Natural killer cell treated with Interleukin-12 subunit alpha and Interleukin-12 subunit beta and Interleukin-15 and Interleukin-18, amount 100 ng/mL, for 72 hours (primary cell): ENCODE measurements at places on chromosomes 1 and 21. TPM values are rescaled to one million over a fixed set of nuclear protein-coding genes. Genes with fewer than 3 reads are reported as not detected.

Gene PFDN2
- 92.6 TPM for total RNA-seq

Gene ACBD6
- total RNA-seq = 32.0 TPM

Gene FAM78B
- not detected for total RNA-seq

Gene PLA2G2D
- not detected for total RNA-seq

Gene GBP5
- 573 TPM for total RNA-seq

Gene GNAT2
- total RNA-seq = not detected

Gene CHI3L2
- total RNA-seq = 4.3 TPM

- no peak for DNase-seq
These were observed 90.5 kb upstream of the ZP4 start for GRCh38 chr1:237981223-237981622.

DNA sequence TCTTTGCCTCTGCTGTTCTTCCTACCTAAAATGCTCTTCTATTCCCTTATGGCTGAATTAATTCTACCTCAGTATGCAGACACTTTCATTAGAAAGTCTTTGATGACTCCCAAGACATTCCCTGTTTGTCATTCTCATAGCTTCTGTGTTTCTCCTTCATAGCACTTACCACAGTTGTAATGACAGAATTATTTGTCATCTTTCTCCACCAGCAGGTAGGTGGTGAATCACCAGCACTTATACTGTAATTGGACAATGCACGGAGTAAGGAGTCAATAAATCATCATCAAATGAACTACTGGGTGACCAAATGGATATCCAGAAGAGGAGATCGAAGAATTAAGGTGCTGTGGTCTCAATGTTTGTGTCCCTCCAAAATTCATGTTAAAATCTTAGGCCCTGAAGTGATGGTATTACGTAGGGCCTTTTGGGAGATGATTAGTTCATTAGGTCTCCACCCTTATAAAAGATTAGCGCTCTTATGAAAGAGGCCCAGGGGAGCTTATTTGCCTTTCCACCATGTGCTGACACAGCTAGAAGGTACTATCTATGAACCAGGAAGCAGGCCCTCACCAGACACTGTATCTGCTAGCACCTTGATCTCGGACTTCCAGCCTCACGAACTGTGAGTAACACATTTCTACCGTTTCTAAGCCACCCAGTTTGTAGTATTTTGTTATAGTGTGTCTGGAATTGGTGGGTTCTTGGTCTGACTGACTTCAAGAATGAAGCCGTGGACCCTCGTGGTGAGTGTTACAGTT lies 2.4 kb upstream of the CCT8 start:
- no peak for DNase-seq

- no peak for DNase-seq
These were observed 271.8 kb downstream of the MATN1 start for GRCh38 chr1:30451532-30452125.

GRCh38 chr1:214111796-214112195 lies 124.0 kb downstream of the PROX1 start:
- no peak for DNase-seq

DNA sequence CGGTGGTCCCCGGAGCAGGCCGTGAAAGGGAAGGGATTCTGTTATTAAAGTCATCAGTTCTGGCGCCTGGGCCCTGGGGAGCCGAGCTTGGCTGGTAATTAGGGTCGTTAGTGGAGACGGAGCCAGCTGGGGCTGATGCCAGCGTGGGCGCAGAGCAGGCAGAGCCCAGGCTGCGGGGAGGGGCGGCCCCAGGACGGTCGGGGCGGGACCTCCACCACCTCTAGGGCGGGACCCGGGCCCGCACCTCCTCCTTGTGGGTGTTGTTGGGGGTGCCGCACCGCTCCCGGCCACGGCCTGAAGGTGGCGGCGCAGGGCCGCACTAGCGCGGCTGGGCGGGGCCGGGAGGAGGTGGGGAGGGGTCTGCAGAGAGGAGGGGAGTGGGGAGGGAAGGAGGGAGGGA lies 470.6 kb downstream of the PTPRU start:
- peak; percentile 75 for DNase-seq

DNA sequence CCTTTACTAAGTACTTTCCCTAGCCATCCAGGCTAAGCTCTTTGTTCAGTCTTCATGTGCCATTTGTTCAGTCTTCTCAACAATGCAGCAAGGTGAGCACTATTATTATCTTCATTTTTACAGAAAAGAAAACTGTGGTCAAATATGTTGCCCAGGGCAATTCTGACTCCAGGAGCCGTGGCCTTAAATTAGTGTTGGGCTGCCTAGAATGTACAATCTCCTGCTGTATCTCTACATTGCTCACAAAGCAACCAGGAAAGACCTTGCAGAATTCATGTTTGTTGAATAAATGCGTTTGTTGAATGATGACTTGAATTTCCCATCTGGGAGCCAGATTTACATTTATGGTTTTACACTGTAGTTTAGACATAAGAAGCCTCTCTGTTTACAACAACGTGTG lies 14.2 kb downstream of the CD101 start:
- DNase-seq = no peak

DNA sequence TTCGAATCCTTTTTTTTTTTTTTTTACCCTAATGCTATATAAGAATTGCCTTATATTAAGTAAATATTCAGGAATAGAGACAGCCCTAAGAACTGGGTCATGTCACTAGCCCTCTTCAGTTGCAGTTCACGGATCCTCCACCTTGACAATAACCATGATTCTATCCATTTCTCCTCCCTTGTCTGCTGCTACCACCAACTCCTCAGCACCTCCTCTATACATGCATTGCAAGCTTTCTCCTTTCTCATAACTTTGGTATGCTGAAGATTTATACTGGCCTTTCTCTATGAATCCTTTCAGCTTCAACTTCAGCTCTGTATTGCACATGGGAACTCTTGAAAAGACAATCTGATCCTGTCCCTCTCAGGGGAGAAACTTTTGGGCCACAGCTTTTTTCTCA lies 14.3 kb upstream of the DR1 start:
- no peak for DNase-seq

- DNase-seq = no peak
These were observed 23.0 kb upstream of the CAMK1G start for GRCh38 chr1:209560529-209560928.

- peak; percentile 83 for DNase-seq
These were observed 12.9 kb downstream of the PLA2G2F start for GRCh38 chr1:20151906-20152598.

DNA sequence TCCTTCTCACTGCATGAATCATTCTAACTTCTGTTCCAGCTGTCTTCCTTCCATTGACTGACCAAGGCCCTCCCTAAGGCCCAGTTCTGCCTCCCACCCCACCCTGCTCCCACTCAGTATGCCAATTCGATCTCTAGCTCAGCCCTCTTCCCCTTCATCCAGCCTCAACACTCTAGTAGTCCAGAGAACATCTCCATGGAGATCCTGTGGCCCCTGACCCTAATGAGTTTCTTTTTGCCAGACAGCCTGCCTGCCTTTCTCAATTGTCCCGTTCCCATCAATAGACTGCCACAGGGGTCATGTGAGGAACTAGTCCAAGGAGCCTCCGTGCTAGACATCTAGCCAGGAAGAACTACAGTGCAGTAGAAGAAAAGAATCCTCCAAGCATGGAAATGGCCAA lies 26.4 kb downstream of the RRAGC start:
- DNase-seq = no peak

DNA sequence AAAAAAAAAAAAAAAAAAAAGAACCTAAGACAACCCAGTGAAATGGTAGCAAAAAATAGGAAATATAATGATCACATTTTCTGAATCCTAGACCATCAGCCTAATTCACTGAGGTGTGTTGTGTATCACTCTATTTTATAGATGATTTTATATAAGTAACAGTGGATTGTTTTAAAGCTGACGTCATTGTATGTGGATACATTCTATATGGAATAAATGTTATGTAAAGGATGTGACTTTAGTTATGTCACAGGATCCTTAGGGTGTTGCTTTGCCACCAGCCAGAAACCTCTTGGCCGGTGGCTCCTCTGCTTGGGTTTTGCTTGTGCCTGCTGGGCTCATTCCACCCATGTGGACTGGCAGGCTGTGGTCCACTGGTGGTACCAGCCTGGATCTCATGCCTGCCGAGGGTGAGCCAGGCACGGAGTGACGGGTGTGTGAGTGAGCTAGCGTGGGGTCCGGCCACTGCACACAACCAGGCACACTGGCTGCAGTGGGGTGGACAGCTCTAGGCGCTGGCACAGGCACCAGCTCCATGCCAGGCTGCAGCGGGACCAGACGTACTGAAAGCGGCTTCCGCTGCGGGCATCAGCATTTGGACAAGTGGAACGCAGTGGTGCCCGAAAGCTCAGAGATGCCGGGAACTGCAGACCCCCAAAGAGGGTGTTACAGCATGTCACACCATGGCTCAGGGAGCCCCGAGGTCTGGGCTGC lies 44.5 kb downstream of the ZBTB8OS start:
- DNase-seq = no peak

DNA sequence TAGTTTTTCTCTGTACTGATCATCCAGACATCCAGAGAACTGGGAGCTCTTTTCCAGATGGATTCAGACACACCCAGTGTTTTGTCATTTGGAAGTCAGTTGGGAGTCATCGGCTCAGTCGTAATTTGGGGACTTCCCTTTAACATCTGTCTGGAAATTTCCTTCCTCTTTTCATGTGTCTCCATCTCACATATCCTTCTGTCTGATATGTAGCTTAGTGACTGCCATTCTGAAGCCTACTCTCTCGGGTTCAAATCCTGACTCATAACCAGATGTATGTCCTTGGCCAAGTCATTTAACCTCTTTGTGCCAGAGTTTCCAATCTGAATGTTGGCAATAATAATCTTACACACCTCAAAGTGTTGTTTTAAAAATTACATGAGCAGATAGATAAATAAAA lies 3.0 kb downstream of the MORC3 start:
- no peak for DNase-seq

DNA sequence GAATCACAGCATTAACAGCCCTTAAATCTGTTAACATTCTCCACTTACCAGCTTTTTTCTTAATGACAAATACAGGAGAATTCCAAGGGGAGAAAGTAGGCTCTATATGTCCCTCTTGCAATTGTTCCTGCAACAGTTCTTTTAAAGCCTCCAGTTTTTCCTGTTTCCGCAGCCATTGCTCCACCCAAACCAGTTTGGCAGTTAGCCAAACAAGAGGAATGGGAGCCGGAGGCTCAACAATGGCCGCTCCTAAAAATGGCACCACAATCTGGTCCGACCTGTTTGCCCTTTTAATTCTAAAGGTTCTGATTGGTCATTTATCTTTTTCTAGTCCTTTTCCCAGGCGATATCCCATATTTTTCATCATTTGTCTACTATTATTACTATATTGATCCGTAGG lies 14.0 kb upstream of the L1TD1 start:
- no peak for DNase-seq

GRCh38 chr1:26322042-26322331 lies 4.2 kb downstream of the CD52 start:
- no peak for DNase-seq
